Activated T-cell treated with anti-CD3 and anti-CD28 coated beads, Interleukin-2, amount 50 U/mL, for 72 hours (primary cell): ENCODE measurements at places on chromosomes 3 and 15. TPM values are rescaled to one million over a fixed set of nuclear protein-coding genes. Genes with fewer than 3 reads are reported as not detected.
A peak's percentile ranks its signal among the peaks of the same experiment; 100 is the strongest.

Gene GOLGA8T
- total RNA-seq = not detected

Gene LARP6
- not detected for total RNA-seq

Gene SLC28A1
- total RNA-seq = not detected

Gene CDHR4
- 0.39 TPM for total RNA-seq

Gene HCN4
- total RNA-seq = not detected

Gene SNUPN
- 22.4 TPM for total RNA-seq

Gene ZNF80
- 0.53 TPM for total RNA-seq

Gene GUCA1C
- total RNA-seq = not detected

Gene MESP2
- total RNA-seq = not detected

Gene MRPS11
- total RNA-seq = 66.6 TPM

Gene TLR9
- 1.2 TPM for total RNA-seq

DNA sequence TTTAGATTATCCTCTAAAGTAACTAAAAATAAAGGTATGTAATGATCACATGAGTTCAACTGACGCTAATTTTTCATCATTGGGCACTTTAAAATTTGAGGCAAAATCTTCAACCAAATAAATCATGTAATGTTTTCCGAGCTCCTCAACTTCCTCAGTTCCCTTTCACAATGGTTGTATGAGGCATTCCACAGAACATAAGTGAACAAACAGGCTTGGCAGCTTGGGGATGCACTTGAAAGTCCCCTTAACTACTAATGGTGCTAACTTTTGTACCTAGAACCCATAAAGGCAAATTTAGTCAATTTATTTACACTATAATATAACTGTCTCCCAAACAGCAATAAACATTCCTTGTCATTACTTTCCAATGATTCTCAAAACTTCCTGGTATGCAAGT, 1137.9 kb downstream of the ROBO2 start:
- no peak overlapping the region for H3K4me3 ChIP-seq
- no peaks in the 10 kb centered on the region for H3K36me3 ChIP-seq
- no peak for DNase-seq
- no peaks in the 10 kb centered on the region for H3K4me1 ChIP-seq
- H3K27ac ChIP-seq = no peak overlapping the region

- no peak for DNase-seq
- no peaks in the 10 kb centered on the region for H3K27me3 ChIP-seq
- H3K4me1 ChIP-seq = no peaks in the 10 kb centered on the region
- no peak overlapping the region for H3K27ac ChIP-seq
- no peaks in the 10 kb centered on the region for H3K36me3 ChIP-seq
These were observed 38.1 kb upstream of the PTX3 start for GRCh38 chr3:157398598-157398997.

DNA sequence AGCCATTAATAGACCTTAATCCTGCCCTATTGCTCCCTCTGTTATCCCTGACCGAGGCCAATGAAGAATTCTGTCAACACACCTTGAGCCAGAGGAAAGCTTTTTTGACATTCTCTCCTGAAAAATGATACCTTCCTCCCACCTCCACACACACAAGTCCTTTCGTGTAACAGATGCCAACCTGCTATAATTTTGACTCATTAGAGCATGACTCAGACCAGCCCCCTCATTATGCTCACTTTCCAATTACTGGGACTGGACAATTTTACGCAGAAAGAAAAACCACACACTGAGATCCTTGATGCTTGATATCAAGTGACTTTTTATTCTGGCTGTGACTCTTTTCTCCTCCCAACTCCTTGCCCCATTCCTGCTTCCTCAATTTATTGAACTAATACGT, 50.9 kb downstream of the LSAMP start:
- no peaks in the 10 kb centered on the region for H3K27me3 ChIP-seq
- no peaks in the 10 kb centered on the region for H3K4me1 ChIP-seq
- no peak overlapping the region for H3K4me3 ChIP-seq
- H3K27ac ChIP-seq = no peak overlapping the region
- no peak for DNase-seq
- H3K36me3 ChIP-seq = no peaks in the 10 kb centered on the region

DNA sequence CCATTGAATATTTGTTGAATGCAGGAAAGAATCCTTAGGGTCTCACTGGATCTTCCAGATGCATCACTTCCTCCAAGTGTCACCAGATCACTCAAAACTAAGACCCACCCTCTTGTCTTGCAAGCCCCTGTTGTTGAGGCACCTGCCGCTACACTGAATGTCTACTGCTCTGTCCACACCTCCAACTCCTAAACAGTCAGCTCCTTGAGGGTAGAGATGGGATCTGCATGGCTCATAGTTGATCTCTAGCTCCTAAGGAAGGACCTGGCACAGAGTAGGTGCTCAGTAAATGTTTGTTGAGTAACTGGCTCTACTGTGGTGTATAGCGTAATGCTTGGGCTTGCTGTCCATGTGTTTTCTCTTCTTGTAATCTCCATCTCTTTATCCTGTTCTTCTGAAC, 8.8 kb downstream of the SLC6A20 start:
- H3K4me1 ChIP-seq = no peaks in the 10 kb centered on the region
- no peak overlapping the region for H3K27ac ChIP-seq
- peaks cover 27% of the 10 kb centered on the region for H3K27me3 ChIP-seq
- H3K4me3 ChIP-seq = no peak overlapping the region

- H3K4me1 ChIP-seq = peaks cover 58% of the 10 kb centered on the region
- no peaks in the 10 kb centered on the region for H3K27me3 ChIP-seq
- H3K4me3 ChIP-seq = peak overlapping the region; percentile 98
- peaks cover 33% of the 10 kb centered on the region for H3K36me3 ChIP-seq
- peak overlapping the region; percentile 100 for H3K27ac ChIP-seq
These were observed 362.3 kb upstream of the CBLB start for GRCh38 chr3:106231086-106231485.

DNA sequence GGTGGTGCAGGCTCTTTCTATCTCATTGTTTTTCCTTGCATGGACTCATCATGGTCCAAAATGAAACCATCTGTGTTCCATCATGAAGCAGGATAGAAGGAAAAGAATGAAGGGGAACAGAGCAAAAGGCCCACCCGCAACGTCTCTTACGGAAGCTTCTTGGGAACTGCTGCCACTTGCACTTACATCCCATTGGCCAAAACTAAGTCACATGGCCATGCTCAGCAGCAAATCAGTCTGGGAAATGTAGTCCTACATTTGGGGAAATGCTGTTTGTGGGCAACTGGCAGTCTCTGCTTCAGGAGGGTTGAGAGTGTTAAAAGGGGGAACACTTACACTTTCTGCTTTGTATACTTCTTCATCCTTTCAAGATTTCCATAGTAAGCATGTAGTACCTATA, 191.6 kb downstream of the SV2B start:
- no peaks in the 10 kb centered on the region for H3K36me3 ChIP-seq
- DNase-seq = no peak
- H3K4me1 ChIP-seq = peaks cover 5% of the 10 kb centered on the region
- peak overlapping the region; percentile 46 for H3K4me3 ChIP-seq

DNA sequence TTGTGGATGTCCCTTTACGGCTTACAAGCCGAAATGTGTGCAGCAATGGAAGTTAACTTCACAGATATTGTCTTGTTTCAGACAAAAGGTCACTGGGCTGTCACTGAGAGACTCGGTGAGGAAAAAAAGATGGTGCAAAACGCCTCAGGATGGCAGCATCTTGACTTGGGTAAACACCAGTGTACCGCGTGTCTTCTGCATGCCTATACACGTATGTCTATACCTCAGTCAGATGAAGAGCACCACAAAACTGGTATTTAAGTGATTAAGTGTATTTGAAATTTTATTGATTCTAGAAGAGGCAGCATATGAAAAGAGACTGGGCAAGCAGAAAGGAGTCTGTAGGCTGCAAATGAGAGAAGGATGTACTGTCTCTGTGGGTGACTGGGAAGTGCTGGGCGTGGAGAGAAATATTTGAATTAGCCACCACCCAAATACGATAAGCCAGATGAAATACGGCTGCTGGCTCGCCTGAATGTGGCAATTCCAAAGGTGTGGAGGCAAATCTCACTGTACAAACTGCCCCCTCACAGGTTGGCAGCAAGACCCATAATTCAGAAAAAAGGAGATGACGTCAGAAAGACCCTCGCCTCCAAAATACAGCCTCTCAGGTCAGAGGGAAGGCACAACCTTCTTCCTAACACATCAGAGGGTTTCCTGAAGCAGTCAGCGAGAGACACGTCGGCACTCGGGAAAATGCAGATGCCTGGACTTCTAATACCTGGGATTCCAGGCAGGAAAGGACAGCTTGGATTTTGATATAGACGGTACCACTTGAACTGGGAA, 53.4 kb upstream of the NEO1 start:
- H3K36me3 ChIP-seq = no peaks in the 10 kb centered on the region
- no peak for DNase-seq
- H3K4me1 ChIP-seq = no peaks in the 10 kb centered on the region
- no peak overlapping the region for H3K27ac ChIP-seq
- H3K4me3 ChIP-seq = no peak overlapping the region
- H3K27me3 ChIP-seq = peaks cover 34% of the 10 kb centered on the region

GRCh38 chr3:60781935-60782334, 469.3 kb downstream of the FHIT start:
- H3K4me1 ChIP-seq = no peaks in the 10 kb centered on the region
- DNase-seq = no peak
- no peaks in the 10 kb centered on the region for H3K27me3 ChIP-seq
- H3K27ac ChIP-seq = no peak overlapping the region
- H3K4me3 ChIP-seq = no peak overlapping the region

GRCh38 chr3:194758716-194759115, 73.0 kb downstream of the FAM43A start:
- H3K4me3 ChIP-seq = no peak overlapping the region
- no peak overlapping the region for H3K27ac ChIP-seq
- H3K4me1 ChIP-seq = no peaks in the 10 kb centered on the region

DNA sequence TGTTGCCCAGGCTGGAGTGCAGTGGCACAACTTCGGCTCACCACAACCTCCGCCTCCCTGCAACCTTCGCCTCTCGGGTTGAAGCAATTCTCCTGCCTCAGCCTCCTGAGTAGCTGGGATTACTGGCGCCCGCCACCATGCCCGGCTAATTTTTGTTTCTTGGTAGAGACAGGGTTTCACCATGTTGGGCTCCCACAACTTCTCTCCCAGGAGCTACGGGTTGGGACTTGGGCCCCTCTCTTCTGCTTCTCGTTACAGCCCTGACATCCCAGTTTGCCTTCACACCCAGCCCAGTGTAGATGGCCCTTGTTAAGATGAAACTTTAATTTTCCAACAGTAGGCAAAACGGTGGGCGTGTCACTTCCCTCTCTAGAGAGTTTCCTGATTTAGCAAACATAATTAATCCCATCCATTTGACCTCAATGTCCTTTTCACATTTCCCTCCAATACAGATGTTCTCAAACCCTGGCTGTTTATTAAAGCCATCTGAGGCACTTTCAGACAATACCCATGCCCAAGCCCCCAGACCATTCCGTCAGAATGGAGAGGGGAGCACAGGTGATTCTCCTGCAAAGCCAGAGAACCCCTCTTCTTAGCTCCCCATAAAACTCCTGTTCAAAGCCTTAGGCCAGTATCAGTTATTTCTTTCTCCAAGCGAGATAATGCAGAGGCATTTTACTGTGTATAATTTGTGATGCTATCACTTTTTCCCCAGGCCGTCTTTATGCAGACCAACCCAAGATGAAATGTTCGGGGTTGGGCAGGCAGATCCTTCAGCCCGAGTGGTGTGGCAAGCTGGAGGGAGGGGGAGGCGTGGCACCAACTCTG, 245.7 kb downstream of the XXYLT1 start:
- peaks cover 10% of the 10 kb centered on the region for H3K27me3 ChIP-seq
- no peak overlapping the region for H3K4me3 ChIP-seq
- no peaks in the 10 kb centered on the region for H3K4me1 ChIP-seq
- no peaks in the 10 kb centered on the region for H3K36me3 ChIP-seq

DNA sequence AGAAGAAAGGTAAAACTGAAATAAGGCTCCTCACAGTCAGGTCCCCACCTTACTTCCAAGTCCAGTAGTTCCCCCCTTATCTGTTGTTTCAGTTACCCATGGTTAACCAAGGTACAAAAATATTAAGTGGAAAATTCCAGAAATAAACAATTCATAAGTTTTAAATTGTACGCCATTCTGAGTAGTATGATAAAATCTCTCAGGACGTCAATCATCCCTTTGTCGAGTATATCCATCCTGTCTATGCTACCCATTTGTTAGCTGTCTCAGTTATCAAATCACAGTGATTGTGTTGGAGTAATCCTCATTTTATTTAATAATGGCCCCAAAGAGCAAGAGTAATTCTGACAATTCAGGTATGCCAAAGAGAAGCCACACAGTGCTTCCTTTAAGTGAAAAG, 43.9 kb downstream of the LRRFIP2 start:
- no peak for DNase-seq
- H3K27ac ChIP-seq = no peak overlapping the region
- H3K27me3 ChIP-seq = no peaks in the 10 kb centered on the region
- peaks cover 30% of the 10 kb centered on the region for H3K4me1 ChIP-seq
- no peak overlapping the region for H3K4me3 ChIP-seq
- H3K36me3 ChIP-seq = peaks cover 4% of the 10 kb centered on the region

DNA sequence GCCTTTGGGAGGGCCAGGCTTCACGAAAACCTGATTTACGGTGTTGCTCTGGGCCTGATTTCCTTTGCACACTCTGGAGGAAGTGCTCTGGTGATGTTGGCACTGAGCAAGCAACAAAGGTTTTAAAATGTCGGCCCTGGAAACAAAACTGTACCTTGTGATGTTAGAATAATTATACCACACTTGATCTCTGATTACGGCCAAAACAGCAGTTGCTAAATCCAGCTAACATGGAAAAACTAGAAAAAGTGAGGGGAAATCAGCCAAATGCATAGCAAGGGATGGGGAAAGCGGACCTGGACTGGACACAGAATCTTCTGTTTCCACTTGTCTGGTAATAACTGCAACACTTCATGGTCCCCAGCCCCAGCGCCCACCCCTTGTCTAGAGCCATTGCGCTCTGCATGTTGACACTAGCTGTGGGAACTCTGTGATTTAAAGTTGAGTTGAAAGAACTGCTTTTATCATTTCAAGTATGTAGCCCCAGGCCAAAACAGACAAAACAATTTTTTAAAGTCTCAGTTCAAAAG, 120.1 kb downstream of the VGLL4 start:
- H3K4me1 ChIP-seq = no peaks in the 10 kb centered on the region
- DNase-seq = no peak
- H3K27ac ChIP-seq = no peak overlapping the region
- peaks cover 5% of the 10 kb centered on the region for H3K36me3 ChIP-seq
- H3K4me3 ChIP-seq = no peak overlapping the region

DNA sequence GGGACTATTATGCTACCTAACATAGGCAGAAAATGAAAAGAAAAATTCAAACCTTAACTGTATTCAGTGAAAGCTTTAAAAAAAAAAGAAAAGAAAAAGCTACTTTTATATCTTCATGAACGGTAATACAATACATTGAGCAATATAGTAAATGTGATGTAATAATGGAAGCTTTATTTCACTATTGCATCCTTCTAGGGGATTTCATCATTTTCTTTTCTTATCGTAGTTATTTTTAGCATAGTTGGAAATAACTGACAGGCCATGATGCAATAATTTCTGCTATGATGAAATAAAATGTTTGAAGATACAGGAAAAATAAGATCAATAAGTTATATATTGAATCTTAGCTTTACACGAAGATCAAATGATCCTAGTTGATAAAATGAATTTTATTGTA, 40.3 kb upstream of the ZCWPW2 start:
- H3K27ac ChIP-seq = peak overlapping the region; percentile 67
- H3K27me3 ChIP-seq = no peaks in the 10 kb centered on the region
- H3K36me3 ChIP-seq = peaks cover 3% of the 10 kb centered on the region
- H3K4me1 ChIP-seq = no peaks in the 10 kb centered on the region
- DNase-seq = no peak
